ENCODE measurements at places on chromosomes 11 and 22. TPM values are rescaled to one million over a fixed set of nuclear protein-coding genes. Genes with fewer than 3 reads are reported as not detected.
A peak's percentile ranks its signal among the peaks of the same experiment; 100 is the strongest.

DNA sequence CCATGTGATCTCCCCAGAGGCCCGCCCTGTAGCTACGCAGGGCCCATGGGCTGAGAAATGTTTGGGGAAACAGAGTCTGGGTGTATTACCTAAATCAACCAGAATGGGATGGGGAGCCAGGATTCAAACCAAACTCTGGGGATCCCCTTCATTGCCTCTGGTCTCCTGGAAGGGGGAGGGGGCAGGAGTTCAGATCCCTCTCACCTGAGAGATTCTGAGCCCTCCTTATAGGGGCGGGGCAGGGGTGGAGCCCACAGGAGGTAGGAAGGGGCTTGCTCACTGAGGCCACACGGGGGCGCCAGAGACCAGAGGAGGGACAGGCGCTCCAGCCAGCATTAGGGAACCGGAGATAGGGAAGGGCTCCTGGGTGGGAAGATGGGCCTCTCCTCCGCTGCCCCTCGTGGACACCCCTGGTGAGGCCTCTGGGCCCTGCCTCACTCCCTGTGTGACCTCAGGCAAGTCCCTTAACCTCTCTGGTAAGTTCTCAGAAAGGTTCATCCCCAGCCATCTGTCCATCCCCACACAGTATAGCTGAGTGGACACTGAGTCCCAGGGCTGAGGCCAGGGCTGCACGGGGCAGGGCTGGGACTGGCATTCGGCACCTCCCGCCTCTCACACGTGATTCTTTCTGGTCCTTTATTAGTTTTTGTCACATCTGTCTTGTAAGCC lies 2.7 kb upstream of the CDC42BPG start:
- H3K27me3 ChIP-seq, result no peaks in the 10 kb centered on the region
- H3K4me3 ChIP-seq, result no peak overlapping the region
- H3K4me1 ChIP-seq, result peaks cover 15% of the 10 kb centered on the region
- peaks cover 4% of the 10 kb centered on the region for H3K36me3 ChIP-seq
- peak; percentile 85 for DNase-seq

Gene MUC15
- not detected for total RNA-seq

DNA sequence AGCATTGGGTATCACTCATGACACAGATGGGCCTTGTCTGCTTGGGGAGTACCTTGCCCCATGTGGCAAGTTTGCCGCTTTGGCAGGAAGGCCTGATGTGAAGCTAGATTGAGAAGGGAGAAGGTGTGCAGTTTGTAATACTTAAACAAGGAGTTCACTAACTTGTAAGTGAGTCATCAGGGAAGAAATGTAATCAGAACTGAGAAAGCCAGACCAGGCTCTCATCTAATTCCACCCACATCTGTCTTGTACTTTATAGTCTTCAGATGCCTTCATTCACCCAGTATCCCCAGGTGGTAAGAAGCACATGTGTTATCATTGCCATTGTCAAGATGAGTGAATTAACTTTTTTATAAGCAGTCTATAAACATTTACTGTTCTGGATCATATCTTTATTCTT lies 116.0 kb upstream of the DDI1 start:
- H3K4me1 ChIP-seq, result no peaks in the 10 kb centered on the region
- H3K4me3 ChIP-seq, result no peak overlapping the region
- DNase-seq, result peak; percentile 10
- no peaks in the 10 kb centered on the region for H3K27me3 ChIP-seq
- H3K36me3 ChIP-seq, result no peaks in the 10 kb centered on the region

Gene WBP2NL
- total RNA-seq, result 1.8 TPM

DNA sequence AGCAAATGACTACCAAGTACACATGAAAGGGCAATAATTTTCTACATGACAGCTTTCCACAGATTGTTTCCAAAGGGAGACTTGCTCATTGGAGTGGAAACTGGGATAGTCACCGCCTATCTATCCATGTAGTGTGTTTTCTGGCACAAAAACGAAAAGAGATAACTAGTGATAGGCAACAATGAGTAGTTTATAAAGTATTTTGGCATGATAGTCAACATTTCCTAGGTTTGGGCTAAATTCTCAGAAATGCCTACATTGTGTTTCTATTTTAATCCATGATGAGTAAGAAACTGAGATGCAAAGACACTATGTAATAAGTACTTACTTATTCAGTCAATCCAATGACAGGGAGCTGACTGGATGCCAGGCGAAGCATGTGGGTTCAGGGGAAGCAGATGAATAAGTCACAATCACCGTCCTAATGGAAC lies 1129.1 kb downstream of the DLG2 start:
- H3K36me3 ChIP-seq, result no peaks in the 10 kb centered on the region
- no peaks in the 10 kb centered on the region for H3K27me3 ChIP-seq
- peak; percentile 9 for DNase-seq
- H3K4me3 ChIP-seq, result no peak overlapping the region
- H3K4me1 ChIP-seq, result no peaks in the 10 kb centered on the region
- no peak overlapping the region for H3K27ac ChIP-seq

GRCh38 chr11:9399466-9399865 lies 15.0 kb downstream of the IPO7 start:
- no peak overlapping the region for H3K27ac ChIP-seq
- no peak overlapping the region for H3K4me3 ChIP-seq
- H3K4me1 ChIP-seq, result peaks cover 3% of the 10 kb centered on the region
- peak; percentile 41 for DNase-seq

DNA sequence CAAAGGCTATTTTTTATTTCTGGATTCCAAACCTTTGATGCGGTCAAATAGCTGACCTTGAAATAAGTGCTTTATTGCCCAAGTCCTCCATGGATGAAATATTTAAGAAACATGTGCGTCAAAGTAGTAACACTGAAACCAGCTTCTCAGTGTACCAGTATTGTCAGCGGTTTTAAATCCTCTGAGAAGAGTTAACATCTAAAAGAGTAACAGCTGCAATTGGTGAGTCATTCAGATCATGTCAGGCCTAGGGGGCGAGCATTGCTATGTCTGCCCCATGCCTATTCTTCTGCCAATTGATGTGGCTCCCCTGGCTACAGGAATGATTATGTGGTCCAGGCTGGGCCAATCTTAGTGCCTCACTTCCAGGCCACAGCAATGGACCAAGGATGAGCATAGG lies 263.3 kb upstream of the SORL1-AS1 start:
- H3K27me3 ChIP-seq, result no peaks in the 10 kb centered on the region
- peak; percentile 67 for DNase-seq
- no peak overlapping the region for H3K4me3 ChIP-seq
- no peaks in the 10 kb centered on the region for H3K36me3 ChIP-seq

- H3K27ac ChIP-seq, result no peak overlapping the region
- H3K4me3 ChIP-seq, result no peak overlapping the region
- H3K36me3 ChIP-seq, result no peaks in the 10 kb centered on the region
These were observed 6.0 kb upstream of the OR10A2 start for GRCh38 chr11:6856871-6857270.

GRCh38 chr22:32839831-32840584 lies 38.5 kb downstream of the TIMP3 start:
- no peaks in the 10 kb centered on the region for H3K27me3 ChIP-seq
- H3K27ac ChIP-seq, result no peak overlapping the region
- no peak overlapping the region for H3K4me3 ChIP-seq
- H3K36me3 ChIP-seq, result no peaks in the 10 kb centered on the region
- no peak for DNase-seq

Gene MISFA
- total RNA-seq, result 0.51 TPM

DNA sequence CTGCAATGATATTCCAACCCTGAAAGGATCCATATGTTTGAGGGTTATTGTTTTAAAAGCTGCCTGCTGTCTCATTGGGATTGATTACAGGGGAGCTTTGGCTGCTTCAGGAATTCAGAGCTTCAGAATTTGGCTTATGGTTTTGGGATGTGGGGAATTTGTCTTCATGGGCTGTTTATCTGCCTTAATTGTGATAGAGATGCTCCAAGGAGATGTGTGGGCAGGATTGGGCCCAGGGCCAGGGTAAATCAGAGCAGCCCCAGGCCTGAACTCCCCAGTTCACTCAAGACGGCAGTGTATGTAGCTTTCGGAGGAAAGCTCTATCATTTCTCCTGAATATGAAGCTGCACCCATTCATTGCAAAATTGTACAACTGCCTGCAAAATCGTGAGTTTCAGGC lies 88.5 kb downstream of the ALX4 start:
- H3K27ac ChIP-seq, result no peak overlapping the region
- no peak overlapping the region for H3K4me3 ChIP-seq
- no peak for DNase-seq
- H3K36me3 ChIP-seq, result no peaks in the 10 kb centered on the region

- H3K27ac ChIP-seq, result no peak overlapping the region
- H3K27me3 ChIP-seq, result no peaks in the 10 kb centered on the region
- no peaks in the 10 kb centered on the region for H3K4me1 ChIP-seq
- no peak for DNase-seq
These were observed 221.3 kb downstream of the CADM1 start for GRCh38 chr11:115282923-115283322.

DNA sequence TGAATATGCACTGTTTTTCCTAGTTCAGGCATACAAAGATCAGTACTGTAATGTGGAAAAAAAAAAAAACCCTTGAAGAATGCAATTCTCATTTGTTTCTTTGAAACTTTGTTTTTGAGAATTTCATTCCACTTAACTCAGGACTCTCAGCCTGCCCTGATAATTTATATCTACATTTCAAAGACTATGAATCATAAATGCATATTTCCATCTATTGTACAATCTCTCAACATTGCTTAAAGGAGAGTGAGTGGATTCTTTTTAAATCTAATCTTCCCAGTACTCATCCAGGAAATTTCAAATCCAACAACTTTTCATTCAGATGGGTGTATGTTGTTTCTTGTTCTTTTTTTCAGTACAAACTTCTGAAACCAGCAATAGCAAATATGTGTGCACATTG lies 322.2 kb upstream of the DDI1 start:
- H3K36me3 ChIP-seq, result no peaks in the 10 kb centered on the region
- no peak overlapping the region for H3K4me3 ChIP-seq
- no peaks in the 10 kb centered on the region for H3K27me3 ChIP-seq
- H3K4me1 ChIP-seq, result no peaks in the 10 kb centered on the region
- peak; percentile 56 for DNase-seq

GRCh38 chr22:39718921-39719475 lies 148.4 kb downstream of the CACNA1I start:
- H3K36me3 ChIP-seq, result no peaks in the 10 kb centered on the region
- no peak overlapping the region for H3K4me3 ChIP-seq
- H3K4me1 ChIP-seq, result no peaks in the 10 kb centered on the region
- H3K27ac ChIP-seq, result no peak overlapping the region
- no peak for DNase-seq

Gene LRRC74B
- not detected for total RNA-seq

- no peak for DNase-seq
- peaks cover 14% of the 10 kb centered on the region for H3K27me3 ChIP-seq
- H3K27ac ChIP-seq, result no peak overlapping the region
- H3K36me3 ChIP-seq, result no peaks in the 10 kb centered on the region
- no peaks in the 10 kb centered on the region for H3K4me1 ChIP-seq
- no peak overlapping the region for H3K4me3 ChIP-seq
These were observed 2.9 kb downstream of the PAK1 start for GRCh38 chr11:77470971-77471370.

Gene CDC42EP2
- 12.3 TPM for total RNA-seq

GRCh38 chr22:38861170-38861876 lies 10.7 kb downstream of the CBX6 start:
- no peak overlapping the region for H3K4me3 ChIP-seq
- peaks cover 7% of the 10 kb centered on the region for H3K36me3 ChIP-seq
- no peak overlapping the region for H3K27ac ChIP-seq
- no peaks in the 10 kb centered on the region for H3K27me3 ChIP-seq
- DNase-seq, result no peak

Gene OR8G5
- not detected for total RNA-seq
